NCI-H1930 (cell line): ENCODE measurements at places on chromosomes 12 and 14.

- DNase-seq, result no peak
Observed at GRCh38 chr14:67492538-67492937, 4.0 kb upstream of the TMEM229B start.

DNA sequence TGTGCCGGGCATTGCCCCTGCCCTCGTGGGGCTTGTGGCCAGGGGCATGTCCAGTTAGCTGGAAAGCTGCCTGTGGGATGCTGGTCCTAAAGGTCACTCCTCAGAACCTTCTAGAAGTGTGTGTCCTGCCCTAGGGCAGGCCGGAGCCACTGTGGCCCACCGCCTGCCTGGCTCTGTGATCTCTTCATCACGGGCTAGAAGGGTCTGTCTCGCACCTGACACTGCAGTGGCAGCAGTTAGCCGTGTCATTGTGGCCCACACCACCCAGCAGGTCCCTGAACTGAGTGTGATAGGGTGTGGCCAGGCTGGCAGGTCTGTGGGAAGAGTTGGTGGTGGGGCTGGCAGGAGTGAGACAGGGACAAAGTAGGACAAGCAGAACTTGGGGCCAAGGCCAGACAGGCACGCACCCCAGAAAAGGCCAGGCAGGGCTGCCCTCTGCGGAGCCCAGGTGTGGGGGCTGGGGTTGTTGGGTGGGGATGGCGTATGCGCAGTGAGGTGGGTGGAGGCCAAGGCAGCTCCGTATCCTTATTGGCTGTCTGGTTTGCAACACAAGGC, 41.2 kb downstream of the ADGRD1 start:
- no peak for DNase-seq

GRCh38 chr14:100386121-100386520, 63.0 kb downstream of the SLC25A47 start:
- DNase-seq, result no peak

DNA sequence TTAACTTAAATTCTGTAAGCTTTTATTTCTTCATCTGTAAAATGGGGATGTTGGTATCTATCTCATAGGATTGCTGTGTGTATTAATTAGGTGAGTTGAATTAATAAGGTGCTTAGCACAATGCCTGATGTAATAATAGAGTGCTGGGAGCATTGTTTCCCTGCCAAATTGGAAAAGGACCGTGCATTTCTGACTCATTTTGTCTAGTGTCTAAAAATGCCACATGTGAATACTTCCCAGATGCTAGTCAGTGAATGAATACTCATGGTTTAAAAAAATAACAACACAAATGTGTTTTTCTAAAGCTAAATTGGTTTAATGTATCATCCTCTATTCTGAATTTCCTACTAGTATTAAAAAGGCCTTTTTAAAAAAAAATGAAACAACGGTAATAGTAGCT, 45.4 kb upstream of the NEDD1 start:
- no peak for DNase-seq

DNA sequence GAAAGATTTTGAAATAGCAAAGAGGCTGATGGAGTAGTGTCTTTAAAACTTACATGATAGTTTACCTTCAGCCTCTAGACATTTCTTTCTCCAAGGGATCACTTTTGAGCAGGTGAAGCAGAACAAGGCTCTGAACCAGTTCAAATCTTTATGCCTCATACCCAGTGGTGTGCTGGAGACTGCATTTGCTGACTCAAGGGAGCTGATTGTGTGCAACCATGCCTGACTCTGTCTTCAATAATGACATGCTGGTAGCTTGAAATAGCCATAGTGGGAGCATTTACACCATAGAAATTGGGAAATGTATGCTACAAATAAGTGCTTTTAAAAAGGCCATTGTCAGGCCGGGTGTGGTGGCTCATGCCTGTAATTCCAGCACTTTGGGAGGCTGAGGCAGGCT, 482.0 kb downstream of the TMTC2 start:
- DNase-seq, result no peak

DNA sequence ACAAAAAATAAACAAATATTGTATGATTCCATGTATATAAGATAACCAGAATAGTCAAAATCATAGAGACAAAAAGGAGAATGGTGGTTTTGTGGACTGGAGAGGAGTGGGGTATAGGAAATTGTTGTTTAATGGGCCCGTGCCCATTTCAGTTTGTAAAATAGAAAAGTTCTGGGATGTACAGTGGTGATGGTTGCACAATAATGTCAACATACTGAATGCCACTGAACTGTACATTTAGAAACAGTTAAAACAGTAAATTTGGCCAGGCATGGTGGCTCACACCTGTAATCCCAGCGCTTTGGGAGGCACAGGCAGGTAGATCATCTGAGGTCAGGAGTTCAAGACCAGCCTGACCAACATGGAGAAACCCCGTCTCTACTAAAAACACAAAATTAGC, 40.1 kb downstream of the NUMB start:
- no peak for DNase-seq

DNA sequence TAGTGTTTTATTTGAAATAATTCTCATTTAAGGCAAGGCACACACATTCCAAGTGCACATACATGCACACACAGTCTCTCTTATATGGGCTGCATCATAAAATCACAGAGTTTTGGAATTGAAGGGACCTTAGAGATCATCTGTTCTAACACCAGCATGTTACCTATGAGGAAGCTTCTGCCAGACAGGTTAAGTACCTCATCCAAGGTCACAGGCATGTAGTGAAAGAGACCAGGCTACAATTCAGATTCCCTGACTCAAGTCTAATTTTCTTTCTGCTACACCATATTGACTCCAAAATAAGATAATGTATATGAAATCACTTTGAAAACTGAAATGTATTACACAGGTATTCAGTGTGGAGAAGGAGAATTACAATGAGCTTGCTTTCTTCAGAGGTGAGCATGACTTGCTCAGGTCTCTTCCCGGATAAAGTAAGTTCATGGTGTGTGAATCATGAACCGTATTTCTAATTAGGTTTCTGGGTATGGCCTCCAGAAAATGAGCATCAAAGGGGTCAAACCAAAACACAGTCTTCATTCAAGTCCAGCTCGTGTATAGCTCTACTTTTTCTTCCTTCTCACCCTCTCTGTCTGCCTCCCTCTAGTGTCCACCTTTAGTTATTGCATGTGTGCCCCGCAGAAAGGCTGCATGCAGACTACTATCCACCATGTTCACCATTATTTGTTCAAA, 411.9 kb downstream of the FUT8 start:
- DNase-seq, result peak; percentile 59

DNA sequence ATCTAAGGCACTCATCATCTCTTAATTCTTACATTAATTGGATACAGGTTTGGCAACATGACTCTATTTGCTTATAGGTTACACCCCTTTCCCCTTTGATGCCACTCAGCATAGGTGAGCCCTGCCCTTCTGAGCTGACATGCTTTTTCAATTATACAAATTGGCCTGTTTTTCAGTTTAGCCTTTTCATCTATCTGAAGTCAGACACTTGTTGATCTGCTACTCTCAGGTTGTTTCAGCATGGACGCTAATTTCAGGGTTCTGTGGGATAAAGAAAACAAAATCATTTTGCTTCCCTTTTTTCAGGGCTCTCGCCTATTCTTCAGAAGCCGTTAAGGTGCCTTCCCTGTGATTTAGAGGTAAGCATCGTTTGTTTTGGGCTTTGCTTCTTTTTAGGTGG, 55.3 kb downstream of the DACT1 start:
- DNase-seq, result no peak

GRCh38 chr12:50055831-50056638, 1.4 kb upstream of the ASIC1 start:
- no peak for DNase-seq

- DNase-seq, result no peak
Observed at GRCh38 chr12:54882079-54882478, 27.8 kb downstream of the MUCL1 start.

- DNase-seq, result peak; percentile 45
Observed at GRCh38 chr12:78181544-78182162, 351.0 kb downstream of the NAV3 start.

- DNase-seq, result no peak
Observed at GRCh38 chr12:9925705-9926393, 6.3 kb downstream of the CLEC2A start.

- no peak for DNase-seq
Observed at GRCh38 chr12:46554460-46554859, 181.9 kb upstream of the SLC38A2 start.

- no peak for DNase-seq
Observed at GRCh38 chr12:77629141-77629540, 201.6 kb upstream of the NAV3 start.

DNA sequence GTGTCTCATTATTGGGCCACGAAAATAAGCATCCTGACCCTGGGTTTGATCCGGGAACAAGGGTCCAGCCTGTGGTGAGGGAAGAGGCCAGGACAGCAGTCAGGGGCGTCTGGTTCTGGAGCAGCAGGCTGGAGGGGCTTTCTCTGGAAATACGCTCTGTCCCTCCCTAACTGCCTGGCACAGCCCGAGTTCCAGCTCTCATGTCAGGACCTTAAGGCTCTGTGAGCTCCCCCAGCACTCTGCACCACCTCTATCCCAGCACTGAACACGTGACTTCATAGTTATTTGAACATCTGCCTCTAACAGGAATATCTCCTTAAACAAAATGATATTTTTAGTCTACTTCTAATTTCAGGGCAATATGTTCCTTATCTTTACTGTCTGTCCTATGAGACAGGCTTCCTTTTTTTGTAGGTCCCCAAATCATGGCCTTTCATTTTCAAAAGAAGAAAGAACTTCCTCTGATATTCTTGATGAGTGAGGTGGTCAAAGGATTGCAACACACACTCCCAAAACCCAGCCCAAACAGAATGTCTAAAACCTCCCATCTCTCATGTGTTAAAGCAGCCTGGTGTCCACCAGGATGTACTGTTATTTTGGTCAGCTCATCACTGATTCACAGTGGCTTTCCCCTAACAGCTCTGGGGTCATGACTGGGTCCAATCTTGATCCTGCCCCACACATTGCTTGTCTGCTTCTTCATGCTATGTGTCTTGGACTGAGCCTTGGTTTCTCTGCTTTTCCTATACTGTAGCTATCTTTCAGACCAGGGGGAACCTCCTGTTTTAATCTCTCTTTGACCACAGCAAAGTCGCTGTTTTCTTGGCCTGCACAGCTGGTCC, 9.7 kb downstream of the AQP6 start:
- DNase-seq, result no peak

GRCh38 chr12:80173083-80173864, 73.9 kb downstream of the OTOGL start:
- DNase-seq, result no peak

- DNase-seq, result no peak
Observed at GRCh38 chr12:9343731-9344130, 135.5 kb upstream of the PZP start.

- DNase-seq, result no peak
Observed at GRCh38 chr12:12764824-12765223, 20.6 kb upstream of the APOLD1 start.

GRCh38 chr14:90612801-90613200, 203.4 kb downstream of the TTC7B start:
- no peak for DNase-seq

- DNase-seq, result no peak
Observed at GRCh38 chr12:57756406-57757341, 1.8 kb downstream of the MARCHF9 start.

- DNase-seq, result no peak
Observed at GRCh38 chr12:104282109-104282508, 21.4 kb upstream of the EID3 start.

GRCh38 chr14:99752486-99753121, 40.6 kb upstream of the EML1 start:
- no peak for DNase-seq

DNA sequence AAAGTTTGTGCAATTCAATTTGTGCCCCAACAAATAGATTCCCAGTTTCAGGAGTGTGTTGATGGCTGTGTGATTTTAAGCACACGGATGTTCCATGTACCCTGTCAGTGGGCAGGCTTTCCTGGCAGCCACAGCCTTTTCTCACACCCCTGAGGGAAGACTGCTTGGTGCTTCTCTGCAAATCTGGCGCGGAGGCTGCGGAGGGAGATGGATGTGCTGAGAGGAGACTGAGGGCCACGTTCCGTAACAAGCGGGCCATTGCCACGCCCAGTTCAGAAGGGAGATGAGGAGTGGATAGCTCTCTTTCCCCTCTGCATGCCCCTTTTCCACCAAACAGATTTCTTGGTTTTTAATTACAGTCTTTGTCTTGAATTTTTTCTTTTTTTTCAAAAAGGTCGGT, 89.1 kb downstream of the BEGAIN start:
- no peak for DNase-seq

DNA sequence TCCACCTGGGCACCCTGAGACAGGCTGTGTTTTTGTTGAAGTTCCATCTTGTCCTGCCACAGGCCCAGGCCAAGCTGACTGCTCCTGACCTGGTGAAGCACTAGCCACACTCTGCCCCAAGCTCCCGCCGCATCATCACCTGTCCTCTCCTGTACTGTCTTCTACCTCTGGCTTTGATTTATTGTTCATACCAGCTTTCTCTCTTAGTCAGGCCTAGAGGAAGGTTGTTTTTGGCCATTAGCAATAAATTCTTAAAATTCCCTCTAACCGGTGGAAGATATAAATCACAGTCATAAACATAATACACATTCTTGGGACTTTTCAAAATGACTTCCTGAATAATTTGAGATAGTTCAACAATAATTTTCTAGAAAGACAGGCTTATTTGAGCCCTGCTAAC, 169.4 kb downstream of the DAD1 start:
- no peak for DNase-seq

GRCh38 chr12:109270494-109270893, 38.6 kb downstream of the FOXN4 start:
- DNase-seq, result no peak

- no peak for DNase-seq
Observed at GRCh38 chr12:113190761-113191160, 5.2 kb downstream of the RITA1 start.

DNA sequence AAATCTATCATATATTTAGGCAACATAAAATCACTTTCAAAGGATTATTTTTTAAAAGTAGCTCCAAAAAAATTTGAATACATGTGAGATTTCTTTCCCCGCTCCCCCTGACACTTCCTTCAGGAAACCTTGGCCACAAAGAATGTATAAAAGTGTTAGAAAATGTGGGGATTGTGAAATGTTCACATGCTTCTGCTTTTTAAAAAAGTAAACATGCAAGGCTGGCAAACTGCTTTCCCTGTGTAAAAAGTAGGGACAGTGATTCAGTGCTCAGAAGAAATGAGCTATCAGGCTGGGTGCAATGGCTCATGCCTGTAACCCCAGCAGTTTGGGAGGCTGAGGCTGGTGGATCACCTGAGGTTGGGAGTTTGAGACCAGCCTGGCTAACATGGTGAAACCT, 26.6 kb downstream of the MBIP start:
- no peak for DNase-seq

- no peak for DNase-seq
Observed at GRCh38 chr12:125989696-125990095, 924.5 kb downstream of the AACS start.

- no peak for DNase-seq
Observed at GRCh38 chr12:18135509-18135908, 45.5 kb upstream of the RERGL start.
